Fibroblast of lung (primary cell): ENCODE measurements at places on chromosomes 1 and 21. TPM values are rescaled to one million over a fixed set of nuclear protein-coding genes. Genes with fewer than 3 reads are reported as not detected.

The C1orf210 gene
- polyA plus RNA-seq, result not detected in 2 replicates

The PTCH2 gene
- 0.15 and 0.23 TPM in 2 replicates for polyA plus RNA-seq

The TMOD4 gene
- polyA plus RNA-seq, result 0.41 and 0.53 TPM in 2 replicates

GRCh38 chr1:163050496-163050895 lies 18.7 kb upstream of the RGS4 start:
- no peak for DNase-seq

DNA sequence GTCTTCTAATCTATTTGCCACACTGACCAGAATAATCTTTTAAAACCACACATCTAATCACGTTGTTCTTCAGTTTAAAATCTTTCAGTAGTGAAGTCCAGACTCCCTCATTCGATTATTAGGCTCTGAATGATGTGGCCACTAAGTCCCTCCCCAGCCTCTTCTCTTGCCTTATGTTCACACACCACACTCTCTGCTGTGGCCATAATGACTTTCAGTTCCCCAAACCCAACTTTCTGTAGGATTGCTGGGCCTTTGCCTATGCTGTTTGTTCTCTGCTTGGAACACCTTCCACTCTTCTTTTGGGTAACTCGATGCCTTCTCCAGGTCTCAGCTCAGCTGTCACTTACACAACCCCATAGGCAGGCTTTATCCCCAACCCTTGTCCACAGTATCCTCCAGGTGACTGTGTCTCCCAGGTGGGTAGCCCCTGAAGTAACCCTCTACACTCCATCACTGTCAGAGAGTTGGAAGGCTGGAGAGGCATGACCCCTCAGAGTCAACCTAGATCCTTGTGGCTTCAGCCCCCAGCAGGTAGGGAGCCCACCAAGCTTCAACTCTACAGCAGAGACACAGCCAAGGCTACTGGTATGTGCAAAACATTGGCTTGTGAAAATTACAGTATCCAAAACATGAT lies 8.4 kb upstream of the SLC37A1 start:
- no peak for DNase-seq

DNA sequence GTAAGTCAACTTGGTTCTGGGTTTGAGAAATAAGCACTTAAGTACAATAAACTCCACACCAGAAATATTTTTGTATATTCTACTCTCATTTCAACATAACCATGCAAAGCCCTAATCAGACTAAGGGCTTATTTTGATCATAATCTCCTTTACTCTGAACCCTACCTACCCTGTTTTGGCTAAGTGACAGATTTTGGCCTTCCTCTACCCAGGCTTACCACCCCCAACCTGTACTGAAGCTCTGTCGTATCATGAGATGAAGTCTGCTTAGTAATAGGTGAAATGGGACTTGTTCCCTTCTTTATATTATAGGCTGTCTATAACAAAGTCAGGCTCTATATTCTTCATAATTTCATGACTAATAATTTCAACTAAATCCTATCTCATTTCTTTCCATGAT lies 135.5 kb downstream of the RERE start:
- DNase-seq, result no peak

DNA sequence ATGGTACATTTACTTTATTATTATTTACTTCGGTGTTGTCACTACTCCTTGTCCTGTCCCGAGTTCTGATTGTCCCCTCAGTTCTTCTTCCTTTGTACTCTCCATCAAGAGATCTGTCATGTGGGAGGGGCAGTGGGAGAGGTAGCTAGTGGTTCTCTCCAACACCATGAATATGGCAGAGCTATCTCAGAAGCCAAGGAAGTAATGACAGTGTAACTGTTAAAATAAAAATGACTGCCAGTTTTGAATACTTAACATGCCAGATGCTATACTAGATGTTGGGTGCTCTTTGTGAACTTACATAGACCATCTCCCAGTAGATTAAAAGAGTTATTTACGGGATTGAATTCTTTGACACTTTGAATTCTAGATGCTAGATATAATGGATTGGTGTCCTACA lies 28.6 kb downstream of the IVNS1ABP start:
- DNase-seq, result no peak

DNA sequence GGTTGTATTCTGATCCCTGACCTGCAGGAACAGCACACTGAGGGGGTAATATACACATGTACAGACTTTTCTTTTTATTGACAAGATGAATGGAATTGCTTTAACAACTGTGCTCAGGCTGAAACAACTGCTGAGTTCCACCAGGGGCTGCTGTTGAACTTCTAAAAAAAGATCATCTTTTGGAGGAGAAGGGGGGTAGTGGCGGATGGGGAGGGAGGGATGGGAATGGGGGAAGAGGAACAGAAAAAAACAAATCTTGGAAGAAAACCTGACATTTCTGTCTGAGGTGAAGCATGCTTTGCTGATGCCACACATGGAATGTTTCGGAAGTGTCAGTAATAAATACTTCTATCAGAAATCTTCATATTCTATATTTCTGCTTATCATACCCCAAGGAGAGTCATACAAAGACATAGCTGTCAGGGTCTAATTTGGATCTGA lies 75.0 kb downstream of the RWDD3 start:
- peak; percentile 67 for DNase-seq

DNA sequence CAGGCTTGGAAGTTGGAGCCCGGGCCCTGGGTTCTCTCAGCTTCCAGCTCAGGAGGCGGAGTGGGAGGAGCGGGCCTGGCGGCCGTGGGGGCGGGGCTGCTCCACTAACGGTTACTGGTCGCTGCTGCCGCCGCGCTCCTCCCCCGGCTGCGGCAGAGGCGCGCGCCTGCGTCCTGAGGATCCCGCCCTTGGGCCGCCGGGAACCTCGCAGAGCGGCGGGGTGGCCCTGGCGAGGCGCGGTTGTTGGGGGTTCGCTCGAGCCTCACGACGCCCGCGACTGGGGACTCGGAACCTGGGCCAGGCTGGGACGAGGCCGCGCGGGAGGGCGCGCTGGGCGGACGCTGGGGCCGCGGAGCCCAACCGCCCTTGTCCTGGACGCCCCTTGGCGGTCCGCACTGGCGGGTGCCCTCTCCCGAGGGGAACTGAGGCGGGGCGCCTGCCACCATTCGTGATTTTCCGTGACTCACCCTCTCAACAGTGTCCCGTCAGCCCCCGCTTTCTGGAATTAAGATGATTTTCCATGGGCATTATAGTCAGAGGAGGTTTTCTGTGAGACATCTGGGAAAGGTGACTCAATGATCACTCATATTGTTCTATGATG lies 34.1 kb downstream of the OR2G3 start:
- DNase-seq, result peak; percentile 16
